Left renal cortex interstitium (tissue), 4 donors: ENCODE measurements at places on chromosomes 7 and 10. TPM values are rescaled to one million over a fixed set of nuclear protein-coding genes. Genes with fewer than 3 reads are reported as not detected.
A peak's percentile ranks its signal among the peaks of the same experiment; 100 is the strongest.

The STRIP2 gene
- polyA plus RNA-seq = 2.8 TPM

- peak; percentile 16 for DNase-seq
Observed at GRCh38 chr10:104650072-104650471, 9.0 kb downstream of the SORCS3 start.

The MUC12 gene
- polyA plus RNA-seq = not detected

GRCh38 chr10:123997486-123998196, 95.8 kb downstream of the CHST15 start:
- no peak for DNase-seq

DNA sequence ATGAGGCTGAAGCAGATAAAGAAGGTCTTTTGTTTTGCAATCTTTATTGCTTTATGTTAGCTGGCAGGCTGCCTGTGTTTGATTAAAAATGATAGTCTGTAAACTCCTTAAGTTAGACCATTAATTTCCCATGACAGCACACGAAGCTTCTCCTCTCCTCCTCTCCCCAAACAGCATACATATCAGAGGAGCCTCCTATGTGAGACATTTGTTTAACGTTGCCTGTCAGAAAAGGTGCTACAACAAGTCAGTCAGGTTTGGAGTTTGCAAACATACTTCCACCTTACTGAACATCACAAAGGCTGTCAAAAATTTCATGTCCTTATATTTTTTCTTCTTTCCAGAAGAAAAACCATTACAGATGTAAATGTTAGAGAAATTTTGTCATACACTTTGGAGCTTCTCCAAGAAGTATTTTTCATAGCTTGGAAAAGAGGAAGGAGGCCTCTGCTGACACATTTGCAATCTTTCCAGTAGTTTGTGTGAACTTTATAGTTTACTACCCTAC, 393.1 kb downstream of the EXOC4 start:
- no peak for DNase-seq

GRCh38 chr7:159317294-159317693, 172.6 kb upstream of the VIPR2 start:
- no peak for DNase-seq

DNA sequence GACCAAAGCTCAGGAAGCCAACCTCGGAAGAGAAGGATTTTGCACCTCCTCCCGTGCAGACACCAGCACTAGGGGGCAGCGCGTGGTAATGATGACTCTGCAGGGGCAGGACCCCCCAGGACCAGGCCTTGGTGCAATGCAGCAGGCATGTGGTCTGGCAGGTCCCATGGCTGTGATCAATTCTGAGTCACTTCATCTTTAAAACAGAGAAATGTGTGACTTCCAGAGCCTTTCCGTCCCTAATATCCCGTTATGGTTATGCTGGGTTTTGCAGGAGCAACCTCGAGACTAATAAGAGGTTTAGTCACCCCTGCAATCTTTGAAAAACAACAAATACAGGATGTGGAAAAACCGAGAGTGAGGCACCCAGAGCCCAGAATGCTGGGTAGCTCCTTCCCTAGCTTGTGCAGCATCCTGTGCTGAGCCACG, 30.2 kb upstream of the GJD4 start:
- no peak for DNase-seq

DNA sequence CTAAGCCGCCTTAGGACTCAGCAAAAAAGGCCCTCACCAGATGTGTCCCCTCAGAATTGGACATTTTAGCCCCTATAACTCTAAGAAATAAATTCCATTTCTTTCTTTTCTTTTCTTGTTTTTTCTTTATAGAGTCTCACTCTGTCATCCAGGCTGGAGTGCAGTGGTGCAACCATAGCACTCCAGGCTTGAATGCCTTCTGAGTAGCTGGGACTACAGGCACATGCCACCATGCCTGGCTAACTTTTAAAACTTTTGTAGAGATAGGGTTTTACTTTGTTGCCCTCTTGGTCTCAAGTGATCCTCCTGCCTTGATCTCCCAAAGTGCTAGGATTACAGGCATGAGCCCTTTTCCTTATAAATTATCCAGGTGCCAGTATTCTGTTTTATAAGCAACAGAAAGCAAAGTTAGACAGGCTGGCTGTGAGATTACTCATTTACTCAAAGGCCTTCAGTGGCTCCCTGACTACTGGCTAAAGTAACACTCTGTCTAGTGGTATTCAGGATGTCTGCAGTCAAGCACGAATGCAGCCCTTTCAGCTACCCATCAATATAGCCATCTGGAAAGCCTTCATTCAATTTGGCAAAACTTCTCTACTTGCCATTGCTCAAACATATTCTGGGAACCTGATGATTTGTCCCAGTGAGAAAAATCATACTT, 128.6 kb downstream of the ICA1 start:
- no peak for DNase-seq

DNA sequence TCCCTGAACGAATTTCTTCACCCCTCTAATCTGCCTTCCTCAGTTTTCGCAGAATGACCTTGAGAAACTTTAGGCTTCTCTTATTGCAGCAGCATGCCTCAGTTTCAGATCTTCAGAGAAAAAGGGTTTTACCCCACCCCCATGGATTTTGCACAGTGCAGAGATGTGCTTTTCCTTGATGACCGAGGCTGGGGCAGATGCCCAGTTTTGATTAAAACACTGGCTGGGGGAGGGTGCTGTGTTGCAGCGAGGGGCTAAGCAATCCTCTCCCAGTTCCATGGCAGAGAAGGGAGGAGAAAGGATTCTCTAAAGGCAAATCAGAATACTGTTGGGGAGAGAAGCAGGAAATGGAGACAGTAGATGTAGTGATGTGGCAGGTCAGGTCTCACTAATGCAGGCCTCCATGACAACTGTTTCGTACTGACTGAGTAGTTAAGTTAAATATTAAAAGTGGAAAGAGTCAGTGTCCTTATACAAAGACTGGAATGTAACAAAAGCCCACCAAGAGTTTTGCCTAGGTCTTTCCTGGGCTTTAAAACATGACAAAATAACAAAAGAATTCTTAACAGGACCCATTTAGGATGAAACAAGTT, 50.8 kb upstream of the PDZD8 start:
- DNase-seq = no peak

The FIGNL1 gene
- polyA plus RNA-seq = 36.9 TPM

DNA sequence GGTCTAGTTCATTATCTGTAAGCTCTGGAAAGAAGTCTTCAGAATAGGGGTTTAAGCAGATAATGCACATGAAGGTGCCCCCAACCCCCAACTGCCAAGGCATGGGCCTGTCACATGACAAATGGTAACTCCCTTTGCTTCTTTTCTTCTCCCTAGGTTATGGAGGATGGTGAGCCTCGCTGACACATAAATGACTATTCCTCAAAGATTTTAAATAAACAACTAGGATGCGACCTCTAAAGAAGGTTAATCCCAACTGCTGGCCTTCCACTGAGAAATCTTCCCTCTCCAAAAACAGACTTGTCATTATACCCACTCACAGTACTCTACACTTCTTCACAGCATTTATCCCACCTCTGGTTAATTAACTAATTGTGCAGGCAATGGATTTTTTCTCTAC, 75.7 kb upstream of the FAM133B start:
- DNase-seq = no peak

- DNase-seq = no peak
Observed at GRCh38 chr7:129123510-129123857, 21.0 kb upstream of the TSPAN33 start.

DNA sequence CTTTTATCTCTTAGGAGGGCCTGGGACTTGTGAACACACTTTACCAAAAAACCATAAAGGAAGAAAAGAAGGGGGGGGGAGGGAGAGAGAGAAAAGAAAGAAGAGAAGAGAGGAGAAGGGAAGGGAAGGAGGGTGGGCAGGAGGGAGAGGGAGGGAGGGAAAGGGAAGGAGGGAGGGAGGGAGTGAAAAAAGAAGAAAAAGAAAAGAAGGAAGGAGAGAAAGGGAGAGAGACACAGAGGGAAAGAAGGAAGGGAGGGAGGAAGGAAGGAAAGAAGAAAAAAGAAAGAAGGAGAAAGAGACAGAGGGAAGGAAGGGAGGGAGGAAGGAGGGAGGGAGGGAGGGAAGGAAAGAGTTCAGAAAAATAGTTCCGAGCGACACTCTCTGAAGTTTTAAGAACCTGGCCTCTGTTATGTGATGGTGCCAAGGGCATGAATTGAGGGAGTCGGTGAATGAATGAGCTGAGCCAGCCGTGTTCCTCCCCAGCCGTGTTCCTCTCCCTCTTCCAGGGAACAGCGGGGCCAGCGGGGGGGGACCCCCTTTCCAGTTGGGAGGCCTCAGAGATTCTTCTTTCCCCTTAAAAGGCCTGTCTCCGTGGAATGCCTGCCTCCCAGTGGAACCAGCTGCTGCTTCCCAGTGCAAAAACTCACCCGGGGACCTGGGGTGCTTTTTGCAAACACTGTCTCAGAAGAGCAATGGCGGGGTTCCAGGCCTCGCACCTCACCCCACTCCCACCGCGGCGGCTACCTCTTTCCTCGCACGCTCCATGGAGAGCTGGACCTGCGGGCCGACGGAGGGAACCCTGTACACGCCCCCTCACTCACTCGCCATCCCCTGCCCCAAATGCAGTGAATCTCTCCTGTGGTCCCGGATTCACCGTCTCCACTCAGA, 84.1 kb downstream of the FOXL3 start:
- no peak for DNase-seq

DNA sequence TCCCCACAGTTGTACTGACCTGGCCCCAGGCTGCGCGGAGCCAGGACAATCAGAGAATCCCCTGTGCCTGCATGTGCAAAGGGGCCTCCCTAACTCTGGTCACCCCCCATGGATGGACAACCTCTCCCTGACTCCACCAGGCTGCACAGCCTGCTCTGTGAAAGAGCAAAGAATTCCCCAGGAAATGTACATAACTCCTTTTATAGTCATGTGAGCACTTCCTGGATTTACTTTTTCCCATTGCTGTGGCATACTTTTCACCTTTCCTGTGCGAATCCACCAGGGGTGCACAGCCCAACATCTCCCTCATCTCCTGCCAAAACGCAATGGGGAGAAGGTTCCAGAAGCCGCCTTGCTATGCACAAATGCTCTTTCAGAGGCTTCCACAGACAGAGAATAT, 27.9 kb downstream of the FGFR2 start:
- no peak for DNase-seq

The ARHGAP12 gene
- 51.6 TPM for polyA plus RNA-seq

- no peak for DNase-seq
Observed at GRCh38 chr7:2602406-2603043, 29.3 kb upstream of the TTYH3 start.

DNA sequence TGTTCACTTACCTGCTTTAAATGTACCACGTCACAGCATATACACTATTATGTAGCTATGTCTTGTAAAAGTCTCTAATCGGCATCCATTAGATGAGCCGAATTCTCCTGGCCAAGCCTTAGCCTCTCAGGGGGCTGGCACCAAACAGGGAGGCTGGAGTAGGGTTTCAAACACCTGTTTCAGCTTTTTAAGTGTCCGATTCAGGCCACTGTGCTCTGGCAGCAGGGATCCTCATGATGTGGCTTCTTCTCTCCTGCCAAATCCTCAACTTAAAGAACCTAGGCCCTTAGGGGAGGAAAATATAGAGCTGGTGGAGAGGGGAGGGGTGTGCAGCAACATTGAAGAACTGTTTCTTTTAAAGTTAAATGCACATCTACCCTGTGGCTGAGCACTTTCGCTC, 68.5 kb upstream of the NFKB2 start:
- no peak for DNase-seq

DNA sequence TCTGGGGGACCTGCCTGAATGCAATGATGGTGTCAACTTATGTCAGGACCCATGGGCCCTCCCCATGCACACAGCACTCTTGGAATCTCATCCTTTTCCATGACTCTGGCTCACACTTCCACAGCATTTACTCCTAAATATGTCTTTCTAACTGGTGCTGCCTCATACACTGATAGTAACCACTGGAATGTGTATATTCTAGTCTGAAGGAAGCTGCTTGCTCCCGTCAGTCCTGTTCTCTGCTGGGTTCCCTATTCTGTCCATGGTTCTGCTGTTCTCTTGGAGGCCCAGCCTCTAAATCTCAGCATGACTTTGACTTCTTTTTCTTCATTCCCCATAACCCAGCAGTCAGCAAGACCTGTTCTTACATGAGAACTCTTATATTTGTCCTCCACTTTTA, 1055.1 kb downstream of the KCNMA1 start:
- no peak for DNase-seq

GRCh38 chr10:60490013-60490412, 100.3 kb upstream of the ANK3 start:
- no peak for DNase-seq

- DNase-seq = no peak
Observed at GRCh38 chr10:110267276-110267675, 37.4 kb downstream of the SMNDC1 start.

GRCh38 chr10:13969118-13969791, 361.5 kb downstream of the FRMD4A start:
- DNase-seq = no peak

The ANK3 gene
- 130 TPM for polyA plus RNA-seq

GRCh38 chr7:128427289-128427891, 17.6 kb upstream of the IMPDH1 start:
- DNase-seq = no peak

DNA sequence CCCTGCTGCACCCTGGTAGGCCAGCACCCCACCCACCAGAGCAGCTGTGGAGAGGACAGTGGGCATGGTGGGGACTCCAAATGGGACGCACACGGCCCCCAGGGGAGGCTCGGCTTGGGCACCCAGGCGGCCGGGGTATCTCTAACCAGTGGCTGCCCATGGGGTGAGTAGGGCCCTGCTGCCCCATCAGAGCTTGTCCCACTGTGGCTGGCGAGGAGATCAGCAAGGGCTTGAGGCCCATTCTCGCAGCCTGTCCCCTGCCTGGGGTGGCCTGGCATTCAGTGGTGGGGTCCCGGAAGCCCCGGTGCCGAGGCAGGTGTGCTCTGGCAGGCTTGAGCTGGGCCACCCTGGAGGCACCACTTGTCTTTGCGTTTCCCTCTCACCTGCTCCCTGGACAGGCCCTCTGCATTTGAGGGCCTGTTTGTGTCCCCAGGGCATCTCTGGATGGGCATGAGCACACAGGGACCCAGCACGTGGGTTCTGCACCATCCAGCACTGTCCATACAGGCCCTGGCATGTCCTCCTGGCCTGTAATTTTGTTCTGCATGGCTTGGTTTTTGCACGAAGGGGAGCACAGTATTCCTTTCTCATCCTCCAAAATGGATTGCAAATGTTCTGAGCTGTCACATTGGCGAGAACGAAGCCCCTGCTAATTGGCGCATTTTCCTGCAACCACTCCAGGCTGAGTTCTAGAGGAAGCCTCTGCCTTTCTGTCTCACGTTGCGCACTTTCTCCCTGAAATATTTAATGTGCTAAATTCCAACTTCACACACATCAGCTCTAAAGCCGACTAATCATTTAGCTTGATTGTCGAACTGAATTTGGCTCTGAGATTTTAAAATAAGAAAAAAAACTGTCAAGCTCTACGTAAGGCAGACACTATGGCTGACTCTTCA, 27.2 kb downstream of the PWWP2B start:
- DNase-seq = no peak

- DNase-seq = no peak
Observed at GRCh38 chr10:58555930-58556311, 43.2 kb downstream of the BICC1 start.

The PSMC2 gene
- polyA plus RNA-seq = 110 TPM

The NPY4R2 gene
- not detected for polyA plus RNA-seq
